ENCODE measurements at places on chromosomes 6 and 20.

DNA sequence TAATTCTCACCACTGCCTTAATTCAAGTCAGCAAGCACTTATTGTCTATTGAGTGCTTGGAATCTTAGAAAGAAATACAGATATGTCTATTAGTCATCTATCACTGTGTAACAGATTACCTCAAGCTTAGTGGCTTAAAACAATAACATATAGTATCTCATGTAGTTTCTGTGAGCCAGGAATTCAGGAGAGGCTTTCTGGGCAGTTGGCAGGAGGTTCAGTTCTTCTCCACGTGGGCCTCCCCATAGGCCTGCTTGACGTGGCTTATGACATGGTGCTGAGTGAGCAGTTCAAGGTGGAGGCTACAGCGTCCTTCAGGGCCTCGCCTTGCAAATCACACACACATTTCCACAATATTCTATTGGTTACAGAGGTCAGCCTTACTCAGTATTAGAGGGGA lies 69.7 kb downstream of the DTD1 start:
- no peak for DNase-seq

GRCh38 chr20:8903655-8904605 lies 165.0 kb upstream of the PLCB4 start:
- peak; percentile 51 for DNase-seq

- no peak for DNase-seq
Measured at GRCh38 chr6:39075010-39075686, 26.6 kb downstream of the GLP1R start.

DNA sequence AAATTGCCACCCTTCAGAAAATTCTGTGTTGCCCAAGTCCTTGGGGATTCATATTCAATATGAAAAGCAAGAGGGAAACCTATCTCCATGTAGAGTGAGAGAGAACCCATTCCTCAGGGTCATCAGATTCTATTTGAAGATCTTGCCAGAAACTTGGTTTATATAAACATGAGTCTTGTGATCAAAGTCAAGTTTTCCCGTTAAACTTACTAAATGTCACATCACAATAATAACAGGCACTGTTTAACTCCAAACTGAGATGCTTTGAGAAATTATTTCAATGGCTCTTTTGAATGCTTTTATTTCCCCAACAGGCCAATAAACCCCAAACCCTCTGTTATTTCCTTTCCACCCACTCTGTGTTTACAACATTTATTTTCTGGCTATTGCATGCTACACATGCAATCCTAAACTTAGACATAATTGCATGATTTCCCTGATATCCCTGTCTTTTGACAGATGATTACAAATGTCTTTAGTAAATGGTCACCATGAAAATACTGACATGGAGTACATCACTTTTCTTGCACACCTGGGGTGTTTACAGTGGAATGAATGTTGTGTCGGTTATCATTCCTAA lies 31.1 kb upstream of the SSTR4 start:
- no peak for DNase-seq
